ENCODE measurements at places on chromosomes 2 and 18.

GRCh38 chr2:28247734-28248133, 144.9 kb upstream of the FOSL2 start:
- DNase-seq = no peak

GRCh38 chr2:55729136-55729685, 35.6 kb upstream of the PNPT1 start:
- no peak for DNase-seq

- no peak for DNase-seq
Measured at GRCh38 chr2:234076451-234076850, 25.9 kb downstream of the SPP2 start.

- no peak for DNase-seq
Measured at GRCh38 chr2:74505448-74506246, 1.8 kb downstream of the PCGF1 start.

DNA sequence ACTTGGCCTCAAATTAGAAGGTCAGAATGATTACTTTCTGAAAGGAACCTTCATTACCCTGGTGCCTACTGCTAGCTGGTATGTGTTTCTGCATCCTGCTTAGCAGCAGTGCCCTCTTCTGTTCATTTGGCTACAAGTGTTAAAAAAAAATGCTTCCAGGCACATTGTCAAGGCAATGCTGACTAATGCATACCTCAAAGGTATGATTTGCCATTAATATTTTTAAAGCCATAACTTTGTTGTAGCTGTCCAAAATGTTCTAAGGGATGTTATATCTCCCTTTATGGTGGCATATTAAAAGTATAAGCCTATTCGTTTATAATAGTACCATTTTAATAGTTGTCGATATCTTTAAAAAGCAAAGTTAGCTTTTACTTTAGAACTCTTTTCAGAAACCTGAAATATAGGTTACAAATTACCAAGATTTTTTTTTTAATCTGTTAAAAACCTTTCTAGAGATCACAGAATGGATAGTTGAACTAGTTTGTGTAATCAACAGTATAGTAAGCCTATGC, 52.0 kb upstream of the FAM171B start:
- peak; percentile 18 for DNase-seq

DNA sequence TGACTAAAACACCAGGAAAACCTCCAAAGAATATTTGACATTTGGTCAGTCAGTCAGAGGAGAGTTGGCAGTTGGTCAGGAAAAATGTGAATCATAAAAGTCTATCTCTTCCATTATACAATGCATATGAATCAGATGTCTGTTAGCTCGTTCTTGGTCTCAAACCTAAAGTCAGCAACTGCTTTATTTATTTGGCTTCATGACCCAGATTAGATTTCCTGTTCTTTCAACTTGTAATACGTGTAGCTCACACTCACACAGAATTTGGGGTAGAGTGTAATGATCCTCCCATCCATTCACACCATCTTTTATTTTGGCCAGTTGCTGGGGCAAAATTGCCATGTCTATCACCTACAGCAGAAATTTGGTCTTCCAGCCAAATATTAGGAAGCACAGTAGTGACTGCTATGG, 81.9 kb upstream of the COL5A2 start:
- DNase-seq = no peak

- no peak for DNase-seq
Measured at GRCh38 chr2:120699292-120699691, 36.4 kb upstream of the GLI2 start.

DNA sequence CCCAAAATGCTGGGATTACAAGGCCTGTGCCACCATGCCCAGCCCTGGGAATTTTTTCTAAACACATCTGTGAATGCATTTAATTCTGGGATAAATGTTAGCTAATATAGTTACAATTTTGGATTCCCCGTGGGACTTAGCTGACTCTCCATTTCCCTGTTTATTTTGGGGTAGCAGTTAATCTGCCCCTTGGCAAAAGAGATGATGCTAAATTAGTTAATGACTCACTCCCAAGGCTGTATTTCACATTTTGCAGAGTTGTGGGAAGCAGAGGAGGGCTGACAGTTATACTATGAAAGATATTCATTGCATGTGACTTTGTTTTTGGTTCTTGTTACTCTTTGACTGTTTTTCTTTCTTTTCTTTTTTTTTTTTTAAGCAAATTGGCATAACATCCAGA, 3.2 kb downstream of the MTHFD2 start:
- no peak for DNase-seq

DNA sequence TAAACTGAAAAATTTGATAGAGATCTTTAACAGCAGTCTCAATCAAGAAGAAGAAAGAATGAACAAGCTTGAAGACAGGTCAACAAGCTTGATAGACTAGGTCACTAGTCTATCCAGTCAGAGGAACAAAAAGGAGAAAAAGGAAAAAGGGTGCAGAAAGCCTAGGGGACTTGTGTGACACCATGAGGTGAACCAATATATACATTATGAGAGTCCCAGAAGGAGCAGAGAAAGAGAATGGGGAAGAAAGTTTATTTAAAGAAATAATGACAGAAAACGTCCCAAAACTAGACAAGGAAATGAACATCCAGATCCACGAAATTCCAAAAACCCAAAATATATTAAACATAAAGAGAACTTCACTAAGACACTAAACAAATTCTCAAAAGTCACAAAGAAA, 84.5 kb downstream of the VAPA start:
- no peak for DNase-seq

DNA sequence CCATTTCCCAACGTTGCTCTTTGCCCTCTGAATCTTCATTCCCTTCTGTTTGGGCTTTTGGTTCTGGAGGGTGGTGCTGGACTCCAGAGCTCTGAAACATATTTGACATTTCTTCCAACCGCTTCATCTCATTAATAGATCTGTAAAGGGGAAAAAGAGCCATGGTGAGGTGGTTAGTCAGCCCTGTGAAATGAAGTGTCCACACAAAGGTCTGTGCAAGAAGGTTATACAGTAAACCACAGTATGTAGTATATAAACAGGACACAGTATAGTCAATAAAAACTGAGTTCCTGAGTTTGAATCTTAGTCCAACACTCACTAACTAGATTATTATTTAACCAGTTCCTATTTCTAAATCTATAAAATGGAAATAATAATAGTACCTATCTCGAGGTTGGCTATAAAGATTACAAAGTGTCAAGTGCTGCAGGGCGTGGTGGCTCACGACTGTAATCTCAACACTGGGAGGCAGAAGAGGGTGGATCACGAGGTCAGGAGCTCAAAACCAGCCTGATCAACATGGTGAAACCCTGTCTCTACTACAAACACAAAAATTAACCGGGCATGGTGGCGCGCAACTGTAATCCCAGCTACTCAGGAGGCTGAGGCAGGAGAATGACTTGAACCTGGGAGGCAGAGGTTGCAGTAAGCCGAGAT, 13.1 kb downstream of the STARD7 start:
- DNase-seq = no peak

DNA sequence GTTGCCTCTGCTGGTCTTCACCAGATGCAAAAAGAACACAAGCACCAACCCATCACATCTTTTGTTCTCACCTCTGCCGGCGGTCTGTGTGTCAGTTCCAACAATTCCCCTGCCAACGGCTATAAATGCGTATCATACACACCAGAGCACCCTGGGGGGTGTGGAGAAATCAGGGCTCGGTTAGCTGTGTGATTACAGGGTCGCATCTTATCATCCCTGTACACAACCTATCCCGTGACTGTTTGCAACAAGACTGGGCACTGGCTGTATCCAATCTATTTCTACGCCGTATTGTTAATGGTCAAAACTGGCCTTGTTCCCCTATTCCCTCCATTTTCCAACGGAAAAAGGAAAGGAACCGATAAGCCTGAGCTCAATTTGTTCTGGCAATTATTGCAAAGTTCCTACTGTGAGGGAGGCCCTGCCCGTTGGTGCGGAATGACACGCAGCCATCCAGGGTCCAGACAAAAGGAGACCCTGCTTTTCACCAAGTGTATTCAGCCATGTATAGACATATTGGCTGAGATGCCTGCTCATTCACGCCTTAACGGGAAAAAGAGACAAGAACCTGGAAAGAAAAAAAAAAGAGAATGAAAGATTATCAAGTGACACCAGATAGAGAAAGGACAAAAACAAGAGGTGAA, 136.9 kb downstream of the CDH20 start:
- DNase-seq = no peak

DNA sequence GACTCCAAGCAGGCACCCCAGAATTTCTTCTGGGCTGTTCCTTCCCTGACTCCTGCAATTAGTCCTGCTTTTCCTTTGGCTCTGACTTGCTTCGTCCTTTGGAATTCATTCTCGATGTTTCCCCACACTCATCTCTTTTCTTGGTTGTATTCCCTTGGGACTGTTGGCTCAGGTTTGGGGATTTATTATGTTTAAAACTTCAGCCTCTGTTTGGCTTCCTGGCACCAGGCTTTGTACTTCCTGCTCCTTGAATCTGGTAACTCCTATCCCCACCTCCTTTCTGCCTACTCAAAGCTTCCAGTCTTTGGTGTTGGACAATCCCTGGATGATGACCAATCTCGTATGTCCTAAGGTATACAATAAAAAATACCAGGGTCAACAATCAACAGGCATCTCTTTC, 1.8 kb upstream of the KCNE4 start:
- no peak for DNase-seq

GRCh38 chr18:47490882-47491281, 239.4 kb upstream of the SKOR2 start:
- DNase-seq = no peak

DNA sequence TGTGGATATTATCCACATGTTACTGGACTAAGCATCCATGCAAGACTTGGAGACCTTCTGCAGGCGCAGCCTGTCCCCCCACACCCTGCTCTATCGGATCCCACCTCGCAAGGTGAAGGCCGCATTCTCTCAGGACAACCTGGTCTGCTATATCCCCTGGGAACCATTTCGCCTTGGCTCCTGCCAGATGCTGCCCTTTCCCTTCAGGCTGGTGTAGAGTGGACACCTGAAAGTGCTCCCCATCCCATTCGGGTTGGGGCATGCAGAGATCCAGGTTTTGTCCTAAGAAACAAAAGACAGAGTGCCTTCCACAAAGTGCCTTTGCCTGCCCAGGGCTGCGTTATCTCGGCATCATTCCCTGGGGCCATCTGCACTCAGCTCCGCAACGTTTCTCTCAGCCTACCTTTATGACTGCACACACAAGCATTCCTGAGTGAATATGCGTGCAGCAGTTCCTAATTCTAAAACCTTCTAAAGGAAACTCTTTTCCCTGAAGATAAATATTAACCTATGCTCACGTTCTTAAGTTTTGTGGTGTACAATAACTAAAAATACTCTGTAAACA, 20.5 kb downstream of the FHL2 start:
- DNase-seq = no peak

DNA sequence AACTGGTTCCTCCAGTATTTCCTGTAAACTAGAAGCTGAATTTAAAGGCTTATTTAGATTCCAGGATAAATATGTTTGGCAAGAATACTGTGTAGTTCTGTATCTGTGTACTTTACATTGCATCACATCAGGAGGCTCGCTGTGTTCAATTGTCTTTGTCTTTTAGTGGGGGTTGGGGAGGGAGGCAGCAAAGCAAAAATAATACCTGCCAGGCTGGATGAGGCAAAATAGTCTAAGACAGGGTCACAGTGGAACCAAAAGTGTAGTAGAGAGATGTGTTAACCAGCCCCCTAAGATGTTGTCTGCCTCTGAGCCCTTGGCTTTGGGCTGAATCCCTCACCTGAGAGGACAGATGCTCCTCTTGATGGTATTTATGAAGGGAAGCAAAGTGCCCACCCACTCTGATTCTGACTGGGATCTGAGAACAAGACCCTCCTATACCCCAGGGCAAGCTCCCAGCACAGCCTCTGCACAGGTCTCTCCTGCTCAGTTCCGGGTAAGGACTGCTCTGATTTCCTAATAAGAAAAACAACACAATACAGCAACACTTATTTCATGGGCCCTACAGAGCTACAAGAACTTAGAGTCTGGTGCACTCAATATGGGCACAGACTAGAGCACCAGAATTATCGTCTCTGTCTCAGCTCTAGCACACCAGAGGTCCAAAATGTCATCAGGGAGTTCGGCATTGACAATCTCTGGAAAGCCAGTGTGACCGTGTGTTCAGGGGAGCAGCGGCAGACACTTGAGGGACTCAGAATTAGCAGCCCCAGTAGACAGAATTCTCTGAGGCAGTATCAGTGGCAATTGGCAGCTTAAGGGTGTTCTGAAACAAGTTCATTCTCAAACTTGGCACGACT, 7.2 kb upstream of the AFTPH start:
- DNase-seq = no peak

DNA sequence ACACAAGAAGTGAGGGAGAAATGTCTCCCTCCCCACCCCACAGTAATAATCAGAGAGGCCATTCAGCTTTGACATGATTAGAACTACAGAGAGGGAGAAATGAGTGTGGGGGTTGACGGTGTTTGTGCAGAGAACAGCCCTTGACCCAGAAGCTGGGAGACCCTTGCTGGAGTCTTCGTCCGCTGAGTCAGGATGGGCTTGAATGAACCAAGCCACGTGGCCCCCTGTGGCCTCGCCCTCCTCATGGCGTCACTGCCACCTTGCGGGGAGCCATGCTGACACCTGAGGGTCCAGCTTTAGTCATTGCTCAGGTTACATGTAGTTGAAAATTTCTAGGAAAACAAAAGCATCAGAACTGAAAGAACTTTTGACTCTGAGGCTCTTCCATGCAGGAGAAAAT, 101.2 kb downstream of the DGKD start:
- DNase-seq = no peak

GRCh38 chr2:134337631-134338030, 83.8 kb downstream of the MGAT5 start:
- no peak for DNase-seq

DNA sequence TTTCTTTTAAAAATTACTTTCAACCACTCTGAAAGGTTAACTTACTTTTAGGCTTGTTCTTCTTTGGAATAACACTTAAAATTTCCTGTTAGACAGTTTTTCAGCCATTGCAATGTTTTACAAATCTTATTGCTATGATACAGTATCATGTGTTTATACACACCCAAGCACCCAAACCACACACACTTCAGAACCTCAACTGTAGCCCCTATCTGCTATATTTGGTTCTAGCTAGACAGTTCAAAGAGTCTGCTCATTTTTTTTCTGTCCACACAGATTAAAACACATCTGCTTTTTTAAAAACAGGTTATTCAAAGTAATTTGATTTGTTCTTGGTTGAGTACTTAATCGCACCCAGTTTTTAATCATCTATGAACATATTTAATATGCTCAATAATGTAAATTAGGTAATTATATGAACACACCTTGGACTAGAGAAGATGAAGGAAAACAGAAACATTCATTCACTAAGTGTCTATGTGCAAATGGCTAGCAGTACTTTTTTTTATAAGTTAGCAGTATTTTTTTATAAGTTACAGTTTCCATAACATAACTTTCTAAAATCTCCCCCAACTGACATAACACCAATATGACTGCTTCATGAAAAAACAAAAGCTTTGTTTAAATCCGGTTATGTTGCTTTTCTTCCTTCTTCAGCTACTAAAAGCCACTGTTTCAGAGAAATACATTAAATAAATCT, 17.6 kb downstream of the FBXO11 start:
- no peak for DNase-seq

GRCh38 chr2:105068875-105069274, 31.0 kb downstream of the MRPS9 start:
- no peak for DNase-seq

GRCh38 chr2:8607606-8608005, 74.2 kb upstream of the ID2 start:
- no peak for DNase-seq
